GM12865 (cell line): ENCODE measurements at places on chromosomes 12 and 14.

DNA sequence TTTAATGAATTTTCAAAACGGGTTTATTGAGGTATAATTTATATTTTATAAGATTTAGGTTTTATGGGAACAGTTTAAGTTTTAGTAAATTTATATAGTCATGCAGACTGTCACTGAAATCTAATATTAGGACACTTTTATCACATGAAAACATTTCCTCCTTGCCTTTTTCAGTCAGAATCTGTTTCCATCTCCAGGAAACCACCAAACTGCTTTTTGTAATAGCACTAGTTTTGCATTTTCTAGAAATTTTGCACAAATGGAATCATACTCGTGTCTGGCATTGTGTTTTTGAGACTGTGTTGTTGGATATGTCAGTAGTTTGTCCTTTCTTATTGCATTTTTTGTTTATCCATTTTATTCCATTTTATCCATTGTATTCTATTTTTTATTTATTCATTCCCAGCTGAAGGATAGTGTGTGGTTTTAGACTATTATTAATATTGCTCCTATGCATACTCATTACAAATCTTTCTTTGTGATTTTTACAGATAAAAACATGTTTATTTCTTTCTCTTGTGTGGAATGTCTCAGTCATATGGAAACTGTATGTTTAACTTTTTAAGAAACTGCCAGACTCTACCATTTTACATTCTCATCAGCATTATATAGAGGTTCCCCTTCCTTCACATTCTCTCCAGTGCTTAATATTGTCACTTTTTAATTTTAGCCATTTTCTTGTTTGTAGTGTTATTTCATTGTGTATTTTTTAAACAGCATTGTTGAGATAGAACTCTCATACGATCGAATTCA is 26.5 kb downstream of the PALS1 start:
- no peak for DNase-seq

GRCh38 chr14:79062226-79062625 is 892.1 kb downstream of the NRXN3 start:
- no peak for DNase-seq

- no peak for DNase-seq
Measured at GRCh38 chr14:102469261-102469660, 40.3 kb downstream of the ANKRD9 start.

- no peak for DNase-seq
Measured at GRCh38 chr12:87812030-87812429, 217.2 kb downstream of the C12orf50 start.

DNA sequence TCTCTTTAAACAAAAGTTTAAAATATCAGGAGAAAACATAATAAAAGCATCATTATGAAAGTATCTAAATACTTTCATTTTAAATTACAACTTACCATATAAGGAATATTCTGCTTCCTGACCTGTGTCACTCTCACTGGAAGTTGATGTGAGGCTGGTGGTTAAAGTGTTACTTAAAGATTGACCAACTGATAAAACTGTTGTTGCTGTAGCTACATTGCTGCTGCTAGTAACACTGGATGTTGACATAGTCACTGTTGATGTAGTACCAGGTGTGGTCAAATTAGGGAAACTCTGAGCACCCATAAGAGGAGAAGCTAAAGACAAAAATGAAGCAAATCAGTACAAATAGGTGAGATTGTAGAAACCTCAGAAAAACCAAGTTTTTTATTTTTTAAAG is 79.9 kb downstream of the HECTD1 start:
- peak; percentile 8 for DNase-seq

- no peak for DNase-seq
Measured at GRCh38 chr12:46553911-46554310, 181.3 kb upstream of the SLC38A2 start.

GRCh38 chr12:75591628-75592027 is 80.2 kb upstream of the KRR1 start:
- no peak for DNase-seq

DNA sequence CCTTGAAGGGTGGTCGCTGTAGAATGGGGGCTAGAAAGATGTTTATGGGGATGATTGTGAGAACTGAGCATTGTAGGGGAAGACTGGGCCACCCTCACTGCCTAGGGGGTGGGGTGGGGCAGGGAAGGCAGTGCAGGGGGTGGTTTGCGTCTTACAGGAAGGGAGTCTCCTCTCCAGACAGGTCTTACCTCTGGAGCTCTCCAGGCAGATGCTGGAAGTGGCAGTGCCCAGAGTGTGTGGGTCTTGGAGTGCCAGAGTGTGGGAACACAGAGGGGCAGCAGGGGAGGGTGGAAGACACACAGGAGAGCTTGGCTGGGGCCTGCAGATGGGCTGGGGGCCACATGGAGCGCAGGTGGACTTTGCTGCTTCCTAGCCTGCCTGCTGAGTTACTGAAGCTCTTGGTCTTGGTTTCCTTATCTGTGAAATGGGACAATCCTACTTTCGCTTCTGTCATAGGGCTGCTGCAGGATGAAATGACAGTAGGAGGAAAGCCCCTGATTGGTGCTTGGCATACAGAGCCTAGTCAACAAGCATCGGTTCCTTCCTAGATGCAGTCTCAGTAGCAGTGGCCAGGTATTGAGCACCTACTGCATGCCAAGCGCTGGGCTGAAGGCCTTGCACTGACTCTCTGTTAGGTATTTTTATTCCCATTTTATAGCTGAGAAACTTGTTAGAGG is 118.3 kb downstream of the SLC25A47 start:
- peak; percentile 39 for DNase-seq

DNA sequence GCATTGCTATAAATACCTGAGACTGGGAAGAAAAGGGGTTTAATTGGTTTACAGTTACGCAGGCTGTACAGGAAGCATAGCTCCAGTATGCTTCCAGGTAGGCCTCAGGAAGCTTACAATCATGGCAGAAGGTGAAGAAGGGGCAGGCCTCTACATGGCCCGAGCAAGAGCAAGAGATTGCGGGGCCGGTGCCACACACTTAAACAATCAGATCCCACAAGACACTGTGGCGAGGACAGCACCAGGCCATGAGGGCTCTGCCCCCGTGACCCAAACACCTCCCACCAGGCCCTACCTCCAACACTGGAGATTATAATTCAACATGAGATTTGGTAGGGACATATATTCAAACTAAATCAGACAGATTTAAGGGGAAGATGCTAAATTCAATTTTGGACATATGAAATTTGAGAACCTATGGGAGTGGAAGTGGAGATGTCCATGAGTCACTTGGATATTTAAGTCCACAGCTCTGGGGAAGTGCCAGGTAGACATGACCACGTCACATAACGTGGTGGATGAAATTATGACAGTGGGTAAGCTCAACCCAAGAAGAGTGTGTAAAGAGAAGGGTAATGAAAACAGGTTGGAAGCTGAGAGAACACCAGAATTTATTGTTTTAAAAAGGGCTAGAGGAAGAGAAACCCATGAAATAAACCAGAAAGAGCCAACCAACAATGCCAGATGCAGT is 1.5 kb upstream of the LTA4H start:
- DNase-seq: no peak

- DNase-seq: peak; percentile 89
Measured at GRCh38 chr14:49853572-49854375, 1.2 kb upstream of the NEMF start.

- no peak for DNase-seq
Measured at GRCh38 chr12:2032506-2032905, 20.3 kb upstream of the CACNA1C start.

- DNase-seq: no peak
Measured at GRCh38 chr12:59425798-59426197, 170.0 kb upstream of the SLC16A7 start.

DNA sequence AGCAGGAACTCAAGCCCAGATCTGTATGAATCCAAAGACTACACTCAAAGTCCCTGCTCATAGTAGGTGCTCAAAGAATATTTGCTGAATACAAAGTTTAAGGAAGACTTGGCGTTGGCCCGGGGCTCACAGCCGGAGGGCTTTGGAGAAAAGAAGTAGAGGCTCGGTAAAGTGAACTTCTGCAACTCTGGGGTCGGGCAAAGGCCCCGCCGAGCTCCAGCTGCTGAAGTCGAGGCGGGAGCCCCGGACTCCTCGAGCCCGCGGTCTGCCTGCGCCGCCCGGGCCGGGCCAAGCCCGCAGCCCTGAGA is 335 bp downstream of the GCN1 start:
- DNase-seq: no peak

GRCh38 chr12:51887476-51888315 is at the start of gene ANKRD33:
Gene ANKRD33, plus strand, starts transcription at chr12:51888103. Its CDS starts 84 bp downstream, at chr12:51888187.
- DNase-seq: no peak

GRCh38 chr14:64801800-64802199 is 77.9 kb downstream of the SPTB start:
- DNase-seq: peak; percentile 11

GRCh38 chr14:51095854-51096823 is 1.2 kb upstream of the TRIM9 start:
- no peak for DNase-seq
